Activated T-helper 2 cell treated with anti-CD3 and anti-CD28 coated beads, Interferon-gamma antibody, Interleukin-2, Interleukin-4, amounts not matched to agents 10 μg/mL and 5 μg/mL and 100 μg/mL, durations not matched to agents 14 hours and 24 hours and 36 hours (primary cell): ENCODE measurements at places on chromosomes 2 and 18. TPM values are rescaled to one million over a fixed set of nuclear protein-coding genes. Genes with fewer than 3 reads are reported as not detected.
A peak's percentile ranks its signal among the peaks of the same experiment; 100 is the strongest.

GRCh38 chr2:65431421-65432226 is 775 bp downstream of the SPRED2 start:
- DNase-seq = peak; percentile 43

Gene IL1RL1
- total RNA-seq = 10.7 and 11.1 TPM in 2 replicates

DNA sequence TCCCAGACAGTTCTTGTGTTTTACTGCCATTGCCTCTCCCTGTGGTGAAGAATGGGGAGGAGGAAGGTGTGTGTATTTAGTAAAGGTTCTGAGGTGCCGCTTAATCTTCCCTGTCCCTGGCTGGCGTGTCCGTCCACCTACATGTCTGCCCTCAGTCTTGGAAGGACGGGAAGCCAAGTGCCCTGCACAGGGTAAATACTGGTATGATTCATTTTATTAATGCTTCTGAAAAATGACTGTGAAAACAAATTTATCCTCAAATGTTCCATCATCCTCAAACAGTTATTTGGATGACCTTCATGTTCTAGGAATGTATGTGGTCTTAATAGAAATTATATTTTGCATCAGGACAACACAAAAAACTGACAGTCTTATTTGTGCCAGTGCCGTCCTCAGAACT is 6.6 kb downstream of the EPAS1 start:
- no peak for DNase-seq

Gene VWA3B
- total RNA-seq = not detected in 2 replicates

DNA sequence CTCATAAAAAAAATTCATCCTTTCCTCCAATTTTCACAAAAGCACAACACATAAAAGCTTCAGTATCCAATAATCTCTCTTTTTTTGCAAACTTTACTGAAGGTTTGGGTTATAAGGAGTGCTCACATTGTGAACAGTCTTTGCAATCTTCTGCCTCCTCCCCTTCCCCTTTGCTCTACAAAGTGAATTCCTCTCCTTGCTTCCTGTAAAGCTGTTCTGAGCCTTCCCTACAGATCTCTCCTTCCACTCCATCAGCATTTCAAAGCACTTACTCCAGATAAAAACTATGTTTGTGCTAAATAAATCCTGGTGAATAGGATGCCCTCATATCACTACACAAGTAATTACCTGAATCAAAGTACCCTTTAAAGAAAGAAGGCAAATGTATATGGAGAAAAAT is 4.6 kb upstream of the PDK1 start:
- DNase-seq = no peak

DNA sequence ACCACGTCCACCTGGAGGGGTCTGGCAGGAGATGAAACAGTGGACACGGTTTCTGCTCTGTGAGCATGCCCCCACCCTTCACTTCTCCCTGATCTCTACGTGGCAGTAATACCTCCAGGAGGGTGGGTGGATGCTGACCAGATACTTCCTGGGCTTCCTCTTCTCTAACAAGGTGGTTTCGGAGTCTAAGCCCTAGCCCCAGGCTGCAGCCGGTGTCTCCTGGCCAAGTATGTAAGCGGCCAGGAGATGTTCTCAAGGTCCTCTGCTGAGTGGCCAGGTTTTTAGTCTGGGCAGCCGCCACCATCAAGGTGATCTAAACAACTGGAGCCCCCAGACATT is 101.8 kb upstream of the ASB18 start:
- no peak for DNase-seq

Gene TUBA4B
- total RNA-seq = not detected in 2 replicates

GRCh38 chr2:4358837-4359236 is 655.5 kb downstream of the DCDC2C start:
- DNase-seq = no peak

Gene AQP12B
- not detected in 2 replicates for total RNA-seq

GRCh38 chr2:191790737-191791136 is 56.2 kb downstream of the CAVIN2 start:
- no peak for DNase-seq

Gene DES
- not detected in 2 replicates for total RNA-seq

- no peak for DNase-seq
These were observed 124.9 kb downstream of the RDH14 start for GRCh38 chr2:18435426-18436037.

DNA sequence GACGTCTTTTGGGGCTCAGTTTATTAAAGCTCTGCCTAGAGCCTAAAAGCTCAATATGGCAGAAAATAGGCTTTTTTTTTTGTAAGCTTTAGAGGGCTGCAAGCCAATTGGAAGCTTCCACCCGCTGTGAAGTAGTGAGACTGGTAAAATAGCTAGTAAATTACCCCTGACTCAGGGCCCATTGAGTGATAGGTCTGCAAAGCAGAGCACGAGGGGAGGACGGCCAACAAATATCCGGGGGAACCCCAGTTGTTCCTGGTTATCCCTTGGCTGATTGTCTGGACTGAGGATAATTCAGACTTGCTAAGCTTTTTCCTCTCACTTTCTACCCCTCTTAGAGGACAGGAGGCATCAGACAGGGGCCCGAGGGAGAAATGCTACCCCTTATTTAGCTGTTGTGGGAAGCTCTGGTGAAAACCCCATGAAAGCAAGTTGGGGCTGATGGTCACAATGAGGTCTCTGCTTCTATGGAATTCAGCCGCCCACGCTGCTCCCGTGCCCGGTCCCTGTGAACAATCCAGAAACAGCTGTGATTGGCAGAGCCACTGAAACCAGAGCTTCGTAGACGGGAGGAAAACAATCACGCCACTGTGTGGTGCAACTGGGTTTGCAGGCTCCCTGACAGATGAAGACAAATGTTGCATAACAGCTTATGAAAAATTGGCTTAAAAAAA is 141.9 kb upstream of the LGALSL start:
- DNase-seq = no peak

- DNase-seq = no peak
These were observed 112.8 kb upstream of the ATL2 start for GRCh38 chr2:38489846-38490245.

Gene XDH
- not detected in 2 replicates for total RNA-seq

DNA sequence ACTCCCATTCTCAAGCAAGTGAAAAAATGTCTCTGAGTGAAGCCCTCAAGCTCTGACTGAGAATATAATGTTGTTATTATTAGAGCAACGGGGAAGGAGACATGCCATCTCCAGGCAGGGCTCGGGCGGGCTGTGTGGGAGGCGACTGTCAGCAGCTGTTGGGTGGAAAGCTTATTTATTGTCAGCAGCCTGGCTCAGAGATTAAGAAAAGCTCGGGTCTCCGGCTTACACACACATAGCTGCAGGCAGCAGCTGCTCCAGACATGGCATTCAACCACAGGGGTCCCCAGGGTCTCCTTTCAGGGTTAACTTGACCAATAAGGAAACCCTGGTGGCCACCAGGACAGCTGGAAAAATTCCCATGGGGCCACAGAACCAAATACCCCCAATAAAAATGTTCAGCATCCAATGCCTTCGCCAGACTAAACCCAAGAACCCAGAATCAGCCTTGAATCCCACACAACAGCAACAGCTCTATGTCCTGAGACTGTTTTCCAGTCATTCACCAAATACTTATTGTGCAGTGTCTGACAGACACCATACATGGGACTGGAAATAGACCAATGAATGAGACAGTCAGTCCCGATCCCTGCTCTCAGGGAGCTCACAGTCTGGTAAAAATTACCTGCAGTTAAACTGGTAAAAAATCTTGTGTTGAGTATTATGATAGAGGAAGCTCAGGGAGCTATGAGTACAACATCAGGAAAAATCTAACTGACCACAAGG is 70.5 kb upstream of the RTN4 start:
- no peak for DNase-seq

GRCh38 chr2:133484784-133485183 is 83.5 kb downstream of the NCKAP5 start:
- DNase-seq = no peak
